Transverse colon (tissue), 4 donors: ENCODE measurements at places on chromosomes 5 and 9.

DNA sequence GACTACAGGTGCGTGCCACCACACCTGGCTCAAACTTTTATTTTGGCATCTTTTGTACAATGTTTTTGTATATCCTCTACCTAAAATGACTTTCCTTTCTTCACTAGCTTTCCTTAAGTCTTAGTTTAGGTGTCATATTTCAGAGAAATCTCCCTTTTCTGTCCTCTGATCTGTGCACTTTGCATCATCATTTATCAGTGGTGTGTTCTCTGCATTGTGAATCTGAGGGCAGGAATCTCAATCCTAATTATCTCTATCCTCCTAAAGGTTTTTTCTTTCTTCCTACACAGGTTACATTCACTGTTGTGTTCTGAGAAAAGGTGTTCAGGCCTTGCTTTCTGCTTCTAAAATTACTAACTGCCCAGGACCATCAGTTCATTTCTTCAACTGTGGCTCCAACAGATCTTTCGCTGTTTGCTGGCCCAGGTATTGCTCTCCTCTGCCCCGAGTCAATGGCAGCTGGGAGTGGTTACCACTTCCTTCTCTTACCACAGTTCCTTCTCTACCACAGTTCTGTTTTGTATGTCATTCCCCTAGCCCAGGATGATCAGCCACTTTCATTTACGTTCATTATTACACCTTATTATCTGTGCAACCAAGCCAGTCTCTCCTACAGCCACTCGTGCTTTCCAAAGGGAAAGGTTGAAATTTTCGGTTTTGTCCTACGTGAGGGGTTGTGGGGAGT lies 14.0 kb downstream of the TGFBR1 start:
- peak; percentile 33 for DNase-seq

DNA sequence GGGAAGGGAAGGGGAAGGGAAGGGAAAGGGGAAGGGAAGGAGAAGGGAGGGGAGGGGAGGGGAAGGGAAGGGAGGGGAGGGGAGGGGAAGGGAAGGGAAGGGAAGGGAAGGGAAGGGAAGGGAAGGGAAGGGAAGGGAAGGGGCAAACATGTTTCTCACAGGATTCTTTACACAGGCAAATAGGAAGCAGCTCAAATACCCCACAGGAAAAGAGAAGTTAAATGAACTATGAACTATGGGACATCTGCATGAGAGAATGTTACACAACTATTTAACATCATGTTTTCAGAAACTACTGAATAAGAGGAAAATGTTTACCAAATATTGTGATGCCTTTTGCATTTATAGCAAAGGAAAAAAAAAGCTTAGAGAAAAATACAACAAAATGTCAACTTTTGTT lies 125.4 kb upstream of the SLC30A5 start:
- no peak for DNase-seq

GRCh38 chr5:138488481-138488945 lies 23.2 kb downstream of the EGR1 start:
- DNase-seq = no peak

GRCh38 chr5:43193181-43193893 lies 1.3 kb downstream of the NIM1K start:
- DNase-seq = no peak

- no peak for DNase-seq
Measured at GRCh38 chr9:88221105-88221504, 82.8 kb upstream of the SPATA31C2 start.

- no peak for DNase-seq
Measured at GRCh38 chr5:94355811-94356210, 262.6 kb downstream of the KIAA0825 start.
